ENCODE measurements at places on chromosomes 7 and 10.

GRCh38 chr7:127504715-127505114, 80.7 kb downstream of the GCC1 start:
- DNase-seq, result no peak

- DNase-seq, result peak; percentile 66
Measured at GRCh38 chr7:144127714-144128334, 4.8 kb downstream of the OR2A14 start.

- no peak for DNase-seq
Measured at GRCh38 chr10:24726626-24727025, 2.9 kb upstream of the ARHGAP21 start.

DNA sequence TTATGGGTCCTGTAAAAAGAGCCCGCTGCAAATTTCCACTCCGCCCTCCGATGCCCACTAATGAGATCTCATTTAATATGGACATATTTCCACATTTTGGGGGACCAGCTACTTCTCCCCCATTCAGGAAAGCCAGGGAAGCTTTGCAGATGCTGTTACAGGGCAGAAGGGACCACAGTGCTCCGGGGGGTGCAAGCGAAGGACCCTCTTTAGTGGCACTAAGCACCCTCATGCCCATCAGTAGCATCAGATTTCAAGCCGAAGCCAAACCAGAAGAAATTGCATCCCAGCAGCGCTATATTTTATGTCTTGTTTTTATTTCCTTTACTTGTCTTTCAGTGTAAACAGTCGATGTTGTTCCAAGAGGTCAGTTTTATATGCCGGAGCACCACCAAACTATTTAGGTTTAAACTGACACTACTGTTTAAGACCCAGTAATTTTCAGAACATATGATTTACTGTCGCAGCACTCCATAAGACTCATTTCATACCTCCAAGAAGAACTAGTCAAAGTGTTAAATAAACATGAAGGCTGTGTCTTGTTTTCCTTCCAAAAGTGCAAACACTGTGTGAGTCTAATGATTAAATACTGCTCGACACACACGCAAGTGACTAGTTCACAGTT, 122.2 kb upstream of the MGMT start:
- DNase-seq, result no peak

DNA sequence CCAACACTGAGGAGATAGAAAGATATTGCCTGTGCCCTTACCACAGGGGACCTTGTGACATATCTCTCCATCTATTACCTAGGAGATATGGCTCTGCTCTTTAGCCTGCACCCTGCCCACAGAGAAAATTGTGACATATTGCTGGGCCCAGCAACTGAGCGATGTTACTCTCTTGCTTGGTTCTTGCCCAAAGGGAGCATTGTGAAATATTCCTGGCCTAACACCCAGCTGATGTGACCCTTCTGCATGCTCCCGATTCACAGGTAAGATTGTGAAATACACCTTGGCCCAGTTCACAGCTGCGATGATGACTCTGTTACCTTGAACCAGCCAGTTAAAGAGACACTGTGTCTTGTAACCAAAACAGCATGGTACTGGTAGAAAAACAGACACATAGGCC, 37.2 kb upstream of the ZNF107 start:
- DNase-seq, result peak; percentile 87

- no peak for DNase-seq
Measured at GRCh38 chr7:122858320-122858719, 27.9 kb downstream of the CADPS2 start.

- no peak for DNase-seq
Measured at GRCh38 chr7:158111049-158111751, 476.4 kb downstream of the PTPRN2 start.

- DNase-seq, result no peak
Measured at GRCh38 chr10:132359305-132360040, 27.5 kb downstream of the LRRC27 start.

GRCh38 chr10:69492746-69493462, 41.6 kb downstream of the TSPAN15 start:
- no peak for DNase-seq

DNA sequence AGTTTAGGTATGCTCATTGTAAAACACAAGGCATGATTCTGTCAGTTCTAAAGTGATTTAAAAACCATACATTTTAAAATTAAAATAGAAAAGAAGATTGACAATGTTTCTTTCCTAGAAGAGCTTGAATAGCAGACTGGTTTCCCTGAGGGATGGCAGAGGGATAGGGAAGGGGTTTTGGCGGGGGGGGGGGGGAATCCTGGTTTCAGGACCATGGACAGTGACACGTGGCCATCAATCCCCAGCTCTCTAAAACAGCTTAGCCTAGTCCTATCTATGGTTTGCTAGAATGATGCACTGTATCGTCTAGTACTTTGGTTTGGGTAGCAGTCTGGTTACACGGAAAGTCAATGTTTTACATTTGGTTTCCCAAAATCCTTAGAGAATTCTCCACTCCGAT, 88.7 kb downstream of the PHYHIPL start:
- DNase-seq, result no peak

DNA sequence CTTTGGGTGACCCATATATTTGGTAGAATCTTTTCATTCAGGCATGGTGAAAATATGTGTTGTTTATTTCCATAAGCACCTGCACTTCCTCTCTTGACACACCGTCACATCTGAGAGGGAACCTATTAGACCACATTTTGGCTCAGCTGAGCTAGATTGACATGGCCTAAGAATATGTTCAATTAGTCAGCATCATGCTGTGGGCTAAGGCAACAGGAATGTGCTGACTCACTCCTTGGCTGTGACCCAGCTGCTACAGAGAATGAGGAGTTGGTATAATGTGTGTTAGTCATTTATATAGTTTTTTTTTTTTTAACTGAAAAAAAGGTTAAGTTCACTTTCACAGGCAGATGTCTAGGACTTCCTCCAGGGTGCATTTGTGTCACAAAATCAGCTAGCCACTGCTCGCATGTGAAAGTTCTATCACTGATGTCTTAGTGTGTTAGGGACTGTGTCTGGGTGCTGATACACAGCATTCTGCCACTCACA, 180.6 kb downstream of the SEMA3E start:
- DNase-seq, result peak; percentile 60

DNA sequence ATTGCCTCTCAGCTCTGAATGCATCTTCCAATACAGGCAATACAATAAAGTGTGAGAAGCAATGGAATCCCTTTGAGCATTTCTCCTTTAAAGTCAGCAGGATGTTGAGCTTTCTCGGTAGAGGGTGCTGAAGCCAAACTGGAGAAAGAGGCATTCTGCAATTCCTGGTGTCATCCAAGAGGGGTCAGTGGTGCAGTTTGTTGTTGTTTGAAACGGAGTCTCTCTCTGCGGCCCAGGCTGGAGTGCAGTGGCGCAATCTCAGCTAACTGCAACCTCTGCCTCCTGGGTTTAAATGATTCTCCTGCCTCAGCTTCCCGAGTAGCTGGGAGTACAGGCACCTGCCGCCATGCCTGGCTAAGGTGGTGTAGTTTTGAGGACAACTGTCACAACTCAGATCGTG, 486.5 kb downstream of the CALN1 start:
- no peak for DNase-seq

DNA sequence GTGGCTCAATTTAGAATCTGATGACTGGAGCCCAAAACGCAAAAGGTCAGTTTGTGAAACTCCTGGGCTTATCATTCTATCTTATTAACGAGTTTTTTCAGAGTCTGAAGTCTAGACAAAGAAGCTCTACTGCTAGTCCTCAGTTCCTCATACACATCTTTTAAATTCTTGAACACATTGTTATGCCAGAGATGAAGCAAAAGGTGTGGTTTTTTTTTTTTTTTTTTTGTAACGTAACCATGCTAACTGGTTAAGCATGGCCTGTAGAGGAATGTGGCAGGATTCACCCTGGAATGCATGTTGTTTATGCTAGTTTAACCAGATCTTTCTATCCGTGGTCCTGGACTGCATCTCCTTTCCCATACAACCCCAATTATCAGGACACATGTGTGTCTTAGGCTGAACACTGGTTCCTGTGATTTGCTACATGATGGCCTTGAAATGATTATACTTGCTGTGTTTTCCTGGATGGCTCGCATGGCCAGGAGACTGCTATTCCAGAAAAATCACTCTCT, 79.3 kb upstream of the MDFIC start:
- no peak for DNase-seq

DNA sequence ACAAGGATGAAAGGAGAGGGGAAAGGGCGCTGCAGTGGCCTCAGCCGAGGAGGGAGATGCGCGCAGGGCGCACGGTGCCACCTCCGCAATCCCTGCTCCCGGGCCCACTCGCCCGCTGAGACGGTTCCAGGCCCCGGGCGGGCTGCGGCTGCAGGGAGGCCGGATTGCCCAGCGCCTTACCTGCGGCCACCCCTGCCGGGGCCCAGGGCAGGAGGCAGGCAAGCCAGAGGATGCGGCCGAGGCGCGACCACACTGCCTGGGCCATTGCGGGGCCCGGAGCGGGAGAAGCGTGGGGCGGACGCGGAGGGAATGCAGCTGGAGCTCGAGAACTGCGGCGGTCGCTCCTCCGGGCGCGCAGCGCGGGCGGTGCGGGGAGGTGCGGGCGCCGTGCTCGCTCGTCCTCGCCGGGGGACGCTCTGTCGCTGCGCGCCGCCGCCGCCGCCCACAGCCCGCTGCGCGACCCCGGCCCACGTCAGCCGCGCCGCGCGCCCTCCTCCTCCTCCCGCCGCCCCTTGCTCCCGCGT, at the start of gene TMEM130:
TMEM130 (minus strand) TSS at position 418 of the 524 bp plus-strand sequence; CDS start at position 265, 153 bp downstream.
- no peak for DNase-seq

DNA sequence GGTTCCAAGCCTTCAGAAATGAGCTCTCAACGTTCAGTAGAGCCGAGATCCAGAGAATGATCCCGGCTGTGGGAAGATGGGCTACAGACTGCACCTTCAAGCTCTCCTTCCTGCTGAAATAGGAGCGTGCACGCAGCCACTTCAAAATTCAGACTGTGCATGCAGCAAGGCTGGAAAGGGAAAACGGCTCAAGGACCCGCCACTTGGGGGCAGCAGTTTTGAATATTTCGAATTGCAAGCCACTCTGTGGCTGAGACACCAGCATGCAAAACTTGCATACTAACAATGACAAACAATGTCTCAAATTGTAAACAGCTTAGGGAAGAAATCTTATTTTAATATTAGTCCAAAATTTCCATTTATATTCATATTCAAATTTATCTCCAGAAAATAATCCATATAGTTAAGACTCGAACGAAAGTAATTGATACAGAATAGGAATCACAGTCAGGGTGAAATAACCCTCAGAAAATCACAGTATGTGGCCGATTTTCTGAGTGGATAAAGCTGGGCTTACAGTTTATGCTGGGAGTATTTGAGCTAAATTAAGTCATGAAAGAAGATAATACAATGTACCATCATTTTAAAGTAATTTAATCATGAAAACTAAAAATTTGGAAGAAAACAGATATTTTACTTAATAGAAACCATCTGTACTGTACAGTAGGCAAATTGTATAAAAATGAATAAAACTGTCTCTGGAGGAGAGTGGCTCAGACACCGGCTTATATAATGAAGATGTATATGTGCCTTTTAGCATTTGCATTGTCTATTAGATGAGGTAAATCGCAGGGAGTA, 137.9 kb upstream of the MKI67 start:
- DNase-seq, result peak; percentile 68

GRCh38 chr7:106768324-106768751, 96.7 kb upstream of the PIK3CG start:
- DNase-seq, result no peak

DNA sequence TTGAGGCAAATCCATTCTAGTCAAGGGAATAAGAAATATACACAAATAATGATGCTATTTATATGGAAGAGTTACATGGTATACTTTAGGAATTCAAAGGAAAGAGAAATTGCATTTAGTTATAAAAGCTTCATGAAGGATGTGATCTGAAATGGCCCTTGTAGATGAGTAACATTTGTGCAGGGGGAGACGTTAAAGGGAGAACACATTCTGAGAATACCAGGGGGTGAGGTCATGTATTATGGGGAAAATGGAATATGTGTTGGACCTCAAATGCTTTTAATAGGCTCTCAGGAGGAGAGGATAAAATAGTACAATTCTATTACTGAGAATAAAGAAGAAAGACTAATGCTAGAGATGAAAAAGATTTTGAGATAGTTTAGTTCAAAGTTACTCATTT, 122.5 kb upstream of the NOBOX start:
- DNase-seq, result no peak

GRCh38 chr7:24732646-24733413, 24.4 kb downstream of the GSDME start:
- no peak for DNase-seq

DNA sequence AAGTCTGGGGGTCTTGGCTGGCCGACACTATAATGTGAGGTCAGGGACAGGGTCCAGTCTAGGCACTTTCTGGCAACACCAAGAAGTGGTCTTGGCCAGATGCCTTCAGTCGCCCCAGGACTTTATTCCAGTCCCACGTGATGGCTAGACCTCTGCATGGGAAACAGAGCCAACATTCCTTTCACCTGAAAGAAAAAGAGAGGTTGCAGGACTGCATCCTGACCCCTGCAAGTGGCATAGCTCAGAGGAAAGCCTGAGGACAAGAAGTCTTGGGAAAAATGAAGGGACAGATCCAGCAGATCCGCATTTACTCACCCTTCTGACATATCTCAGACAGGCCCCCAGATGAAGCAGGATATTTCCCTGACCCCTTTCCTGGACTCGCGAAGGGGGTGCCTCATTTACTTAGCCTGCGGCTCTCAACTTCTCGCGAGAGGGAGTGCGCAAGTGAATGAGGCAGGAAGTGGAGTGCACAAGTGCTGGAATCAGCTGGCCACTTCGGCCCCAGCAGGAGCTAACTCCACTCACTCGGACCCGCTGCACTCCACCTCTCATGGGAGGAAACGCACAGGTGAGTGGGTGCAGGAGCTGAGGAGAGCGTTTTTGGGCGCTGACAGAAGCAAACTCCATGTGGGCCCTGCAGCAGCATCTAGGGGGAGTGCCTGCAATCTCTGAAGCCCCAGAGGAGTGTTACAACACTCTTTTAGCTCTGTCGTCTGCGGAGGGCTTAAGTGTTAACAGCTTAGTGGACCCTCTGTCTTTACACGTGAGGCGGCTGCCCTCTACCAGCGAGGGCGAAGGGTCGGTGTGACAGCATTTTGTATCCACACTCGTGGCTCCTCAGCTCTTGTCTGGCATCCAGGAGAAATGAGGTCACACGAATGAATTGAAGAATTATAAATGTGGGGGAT, 916.2 kb upstream of the GHITM start:
- no peak for DNase-seq

GRCh38 chr7:30881448-30881847, 30.2 kb upstream of the AQP1 start:
- no peak for DNase-seq

DNA sequence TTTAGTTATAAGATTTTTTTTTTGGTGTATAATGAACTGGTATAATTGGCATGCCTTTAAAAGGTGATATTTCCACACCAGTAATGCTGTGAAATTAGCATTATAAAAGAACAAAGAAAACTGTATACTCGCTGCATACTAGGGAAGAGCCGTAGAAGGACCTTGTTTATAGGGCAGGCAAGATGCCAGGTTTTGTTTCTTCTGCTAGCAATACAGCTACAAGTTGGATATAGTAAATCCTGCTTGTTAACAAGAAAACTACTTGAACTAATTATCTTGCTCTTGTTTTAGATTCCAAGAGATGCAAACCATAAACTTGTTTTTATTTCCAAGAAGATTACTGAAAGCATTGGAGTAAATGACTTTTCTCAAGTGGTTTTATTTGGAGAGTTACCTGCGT, 1.9 kb downstream of the DNAH11 start:
- no peak for DNase-seq

- no peak for DNase-seq
Measured at GRCh38 chr7:152435384-152436110, at the start of gene KMT2C. KMT2C (minus strand) TSS chr7:152436003; CDS start chr7:152435786, 217 bp downstream.

- no peak for DNase-seq
Measured at GRCh38 chr10:35126062-35126529, 550 bp upstream of the CREM start.
